Psoas muscle (tissue), 8 donors: ENCODE measurements at places on chromosomes 7 and 10.

DNA sequence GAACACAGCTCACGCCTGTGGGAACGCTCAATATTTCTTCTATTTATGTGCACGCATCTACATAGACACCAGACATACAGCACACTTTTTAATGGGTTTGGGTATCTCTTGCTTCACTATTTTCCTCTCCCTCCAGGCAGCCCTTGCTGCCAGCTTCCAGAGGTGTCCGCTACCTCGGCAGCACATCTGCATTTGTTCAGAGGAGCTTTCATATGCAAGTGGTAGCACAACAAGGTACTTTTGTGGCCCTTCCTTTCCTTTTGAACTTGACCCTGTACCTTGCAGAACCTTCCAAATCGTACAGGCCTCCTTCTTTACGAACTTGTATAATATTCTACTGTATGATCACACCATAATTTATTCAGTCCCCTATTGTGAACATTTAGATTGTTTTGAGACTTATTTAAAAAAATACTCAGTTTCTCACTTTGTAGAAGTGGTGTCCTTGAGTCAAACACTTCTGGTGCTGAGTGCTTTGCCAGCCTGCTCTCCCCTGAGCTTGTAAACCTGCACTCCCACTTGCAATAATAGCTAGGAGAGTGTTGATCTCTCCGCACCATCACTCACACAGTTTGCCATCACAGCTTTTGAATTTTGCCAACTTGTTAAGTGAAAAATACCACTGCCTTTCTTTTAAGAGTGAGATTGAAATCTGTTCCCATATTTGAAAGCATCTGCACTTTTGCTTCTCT lies 106.0 kb upstream of the ZNF32 start:
- DNase-seq = no peak

DNA sequence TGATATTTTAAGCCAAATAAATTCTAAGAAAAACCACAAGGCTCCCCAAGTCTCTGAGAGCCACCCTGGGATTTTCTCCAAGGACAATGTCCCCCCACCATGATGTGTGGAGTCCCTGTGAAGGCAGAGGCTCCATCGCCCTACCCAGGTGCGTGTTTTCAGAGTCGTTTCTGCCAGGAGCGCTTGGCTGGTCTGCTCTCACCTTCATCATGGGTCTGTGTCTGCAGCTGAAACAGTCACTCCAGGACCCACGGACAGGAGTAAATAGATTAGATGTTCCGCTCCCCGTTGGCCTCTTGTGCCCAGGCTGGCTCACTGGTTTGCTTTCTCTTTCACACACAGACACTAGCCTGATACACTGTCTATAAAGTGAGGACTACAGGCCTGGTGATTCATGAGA lies 217.5 kb downstream of the SFMBT2 start:
- no peak for DNase-seq

- DNase-seq = no peak
Observed at GRCh38 chr7:10662491-10662890, 311.2 kb upstream of the PHF14 start.

- DNase-seq = no peak
Observed at GRCh38 chr7:12730523-12730922, 43.1 kb downstream of the ARL4A start.

DNA sequence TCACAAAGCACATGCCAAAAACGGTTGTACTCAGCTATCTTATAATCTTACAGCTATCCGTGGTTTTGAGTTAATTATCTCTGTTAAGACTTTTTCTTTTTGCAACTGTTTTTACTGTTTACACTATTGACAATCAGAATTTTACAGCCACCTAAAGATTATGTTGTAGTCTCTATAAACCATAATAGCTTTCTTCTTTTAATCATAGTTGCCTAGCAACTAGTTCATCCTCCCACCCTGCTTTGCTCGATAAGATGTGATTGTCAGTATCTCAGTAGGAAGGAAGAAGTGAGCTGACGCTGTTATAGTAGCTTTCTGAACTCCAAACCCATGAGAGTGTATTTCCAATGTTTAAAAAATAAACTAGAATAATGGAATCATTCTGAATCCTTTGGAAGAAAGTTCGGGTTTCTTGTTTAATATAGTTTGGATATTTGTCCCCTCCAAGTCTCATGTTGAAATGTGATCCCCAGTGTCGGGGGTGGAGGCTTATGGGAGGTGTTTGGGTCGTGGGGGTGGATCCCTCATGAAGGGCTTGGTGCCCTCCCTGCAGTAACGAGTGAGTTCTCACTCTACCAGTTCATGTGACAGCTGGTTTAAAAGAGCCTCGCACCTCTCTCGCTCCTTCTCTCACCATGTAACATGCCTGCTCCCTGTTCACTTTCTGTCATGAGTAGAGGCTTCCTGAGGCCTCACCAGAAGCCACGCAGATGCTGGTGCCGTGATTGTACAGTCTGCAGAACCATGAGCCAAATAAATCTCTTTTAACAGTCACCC lies 68.1 kb downstream of the SVOPL start:
- no peak for DNase-seq

DNA sequence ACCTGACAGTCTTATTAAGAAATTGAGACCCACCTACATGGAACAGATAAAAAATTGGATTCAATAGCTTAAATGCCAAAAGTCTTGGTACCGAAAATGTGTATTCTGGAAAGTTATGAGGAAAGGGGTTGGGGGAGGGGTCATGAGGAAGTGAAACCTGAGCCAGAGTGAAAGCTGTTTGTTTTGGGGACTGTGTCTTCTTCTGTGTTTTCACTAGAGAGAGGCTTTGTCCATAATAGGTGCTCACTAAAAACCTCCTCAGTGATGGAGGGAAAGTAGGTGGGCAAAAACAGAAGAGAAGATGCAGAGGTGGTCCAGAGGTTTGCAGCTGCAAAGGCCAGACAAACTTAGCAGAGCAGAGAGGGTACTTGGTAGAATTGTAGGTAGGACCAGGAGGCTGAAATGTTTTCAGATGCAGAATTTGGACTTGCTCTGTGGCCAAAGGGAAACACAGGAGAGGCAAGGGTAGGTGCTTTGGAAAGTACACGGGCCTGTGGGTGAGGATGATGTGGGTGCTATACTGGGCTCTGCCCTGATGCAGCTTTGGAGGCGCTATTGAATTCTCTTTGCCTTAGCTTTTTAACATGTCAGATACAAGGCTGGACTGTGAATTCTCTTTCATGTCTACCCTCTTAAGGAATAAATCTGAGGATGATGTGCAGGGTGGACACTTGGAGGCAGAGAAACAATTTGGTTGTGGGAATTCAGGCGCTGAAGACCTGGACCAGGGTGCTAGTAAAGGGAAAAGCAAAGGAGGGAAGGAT lies 254.6 kb downstream of the PTEN start:
- DNase-seq = no peak

- DNase-seq = no peak
Observed at GRCh38 chr10:70359017-70359550, 23.3 kb downstream of the LRRC20 start.

DNA sequence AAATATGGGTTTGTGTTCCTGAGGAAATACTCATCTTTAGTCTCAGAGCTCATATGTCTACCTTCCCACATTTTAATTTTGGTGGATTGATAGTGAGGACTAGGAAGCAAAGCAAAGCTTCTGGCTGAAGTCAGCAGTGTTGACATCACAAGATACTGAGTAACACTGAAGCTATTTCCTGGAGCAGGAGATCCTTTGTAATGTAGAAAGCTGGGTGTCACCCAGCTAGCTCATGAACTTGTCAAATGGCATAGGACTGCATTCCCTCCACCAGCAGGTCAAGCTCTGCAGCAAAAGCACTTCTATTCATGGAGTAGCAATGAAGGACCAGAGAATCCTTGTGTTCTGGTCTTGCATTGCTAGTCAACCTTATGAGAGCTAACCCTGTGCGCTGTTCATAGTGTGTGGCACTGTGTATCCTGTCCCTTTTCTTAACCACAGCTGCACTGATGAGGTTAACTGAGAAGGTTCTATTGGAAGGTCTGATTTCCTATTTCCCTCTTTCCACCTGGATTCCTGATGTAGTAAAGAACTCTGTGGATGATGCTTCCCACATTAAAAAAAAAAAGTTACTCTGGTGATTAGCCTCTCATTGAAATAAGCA lies 94.8 kb upstream of the ZNF804B start:
- no peak for DNase-seq

GRCh38 chr7:55174856-55175255 lies 156.0 kb downstream of the EGFR start:
- DNase-seq = no peak

DNA sequence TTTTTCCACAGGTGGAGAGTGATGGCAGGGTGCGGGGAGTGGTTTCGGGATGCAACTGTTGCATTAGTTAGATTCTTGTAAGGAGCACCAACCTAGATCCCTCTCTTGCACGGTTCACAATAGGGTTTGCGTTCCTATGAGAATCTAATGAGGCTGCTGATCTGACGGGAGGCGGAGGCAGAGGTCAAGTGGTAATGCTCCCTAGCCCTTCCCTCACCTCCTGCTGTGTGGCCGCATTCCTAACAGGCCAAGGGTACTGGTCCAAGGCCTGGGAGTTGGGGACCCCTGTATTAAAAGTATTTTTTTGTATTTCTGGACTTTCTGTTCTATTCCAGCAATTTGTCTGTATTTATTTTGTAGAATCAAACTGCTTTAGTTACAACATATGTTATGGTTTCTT lies 7.2 kb downstream of the CBLL1 start:
- DNase-seq = no peak

DNA sequence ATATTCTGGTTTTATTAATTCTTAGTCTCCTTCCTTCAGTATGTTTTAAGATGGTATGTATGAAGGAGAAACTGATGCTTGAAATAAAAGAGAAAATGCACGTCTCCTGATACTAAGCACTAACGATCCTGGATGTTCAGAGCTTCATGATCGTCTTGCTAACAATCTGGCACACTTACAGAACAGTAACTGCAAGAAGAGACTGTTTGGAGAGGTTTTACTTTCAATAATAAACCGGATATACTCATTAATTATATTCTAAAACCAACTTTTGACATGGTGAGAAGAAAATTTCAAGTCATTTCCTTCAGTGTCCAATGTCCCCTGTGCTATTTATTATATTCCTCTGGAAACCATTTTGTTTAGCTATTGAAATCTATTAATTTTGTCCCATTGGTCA lies 251.0 kb downstream of the NXPH1 start:
- no peak for DNase-seq

DNA sequence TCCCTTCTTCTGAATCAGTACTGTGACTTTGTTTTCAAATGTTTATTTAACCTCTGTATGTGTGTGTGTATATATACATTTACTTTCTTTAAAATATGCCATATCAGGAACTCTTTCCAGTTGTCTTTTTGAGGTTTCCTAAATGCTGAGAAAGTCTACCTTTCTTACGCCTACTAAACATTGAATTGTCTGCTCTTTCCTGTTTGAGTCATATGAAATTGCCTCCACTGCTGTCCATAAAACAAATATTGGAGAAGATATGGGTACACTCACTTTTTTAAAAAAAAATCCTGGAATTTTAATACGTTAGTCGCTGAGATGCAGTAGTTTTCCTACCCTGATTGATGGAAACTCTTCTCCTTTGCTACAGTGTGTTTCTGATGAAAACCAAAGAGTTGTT lies 298.7 kb upstream of the TEX47 start:
- DNase-seq = no peak

DNA sequence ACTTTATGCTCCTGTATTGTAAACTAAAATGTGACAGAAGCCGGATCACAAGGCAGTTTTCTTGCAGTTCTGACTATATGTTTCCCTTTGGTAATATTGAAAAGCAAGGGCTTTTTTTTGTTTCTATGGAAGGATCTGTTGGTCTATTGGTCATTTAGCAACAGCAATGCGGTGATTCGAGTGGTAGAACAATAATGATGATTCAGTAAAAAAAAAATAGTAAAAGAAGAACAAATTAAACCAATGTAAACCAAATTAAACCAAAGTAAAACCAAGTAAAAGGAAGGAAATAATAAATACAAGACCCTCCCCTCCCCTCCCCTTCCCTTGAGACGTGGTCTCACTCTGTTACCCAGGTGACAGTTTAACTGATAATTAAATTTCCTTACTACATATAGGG lies 17.8 kb upstream of the CCNY start:
- DNase-seq = no peak

DNA sequence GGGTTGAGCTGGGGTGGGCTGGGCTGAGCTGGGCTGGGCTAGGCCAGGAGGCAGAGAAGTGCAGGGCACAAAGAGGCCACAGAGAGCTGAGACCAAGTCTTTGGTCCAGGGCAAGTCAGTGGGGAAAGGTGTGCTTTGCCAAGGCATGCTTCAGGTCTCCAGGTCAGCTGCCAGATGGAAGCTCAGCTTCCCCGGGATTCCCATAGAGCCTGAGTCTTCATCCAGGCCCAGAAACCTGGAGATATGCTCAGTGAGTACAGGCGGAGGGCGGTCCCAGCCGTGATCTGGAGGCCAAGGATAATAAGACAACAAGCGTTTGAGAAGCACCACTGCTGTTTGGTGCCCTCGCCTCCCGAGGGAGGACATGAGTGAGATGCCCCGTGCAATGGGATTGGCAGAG lies 4.7 kb upstream of the CALN1 start:
- DNase-seq = no peak

DNA sequence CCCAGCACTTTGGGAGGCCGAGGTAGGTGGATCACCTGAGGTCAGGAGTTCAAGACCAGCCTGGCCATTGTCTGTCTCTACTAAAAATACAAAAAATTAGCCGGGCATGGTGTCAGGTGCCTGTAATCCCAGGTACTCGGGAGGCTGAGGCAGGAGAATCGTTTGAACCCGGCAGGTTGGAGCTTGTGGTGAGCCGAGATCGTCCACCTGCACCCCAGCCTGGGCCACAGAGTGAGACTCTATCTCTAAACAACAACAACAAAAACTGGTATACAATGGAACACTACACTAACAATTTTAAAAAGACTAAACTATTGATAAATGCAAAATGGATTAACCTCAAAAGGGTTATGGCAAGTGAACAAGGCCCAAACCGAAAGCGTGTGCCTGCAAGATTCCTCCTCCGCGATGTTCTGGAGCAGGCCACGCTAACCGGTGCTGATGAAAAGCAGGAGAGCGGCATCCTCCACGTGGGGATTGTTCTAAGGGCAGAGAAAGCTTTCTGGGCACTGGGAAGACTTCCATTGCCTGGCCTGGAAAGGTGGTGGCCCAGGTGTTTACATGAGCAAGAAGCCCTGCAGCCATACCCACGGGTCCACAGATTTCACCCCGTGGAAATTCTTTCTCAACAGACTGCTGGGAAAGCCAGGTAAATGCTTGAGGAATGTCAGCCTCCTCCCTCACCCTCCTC lies 53.8 kb downstream of the PDGFA start:
- peak; percentile 11 for DNase-seq

- no peak for DNase-seq
Observed at GRCh38 chr10:97274828-97275227, 17.6 kb downstream of the ARHGAP19 start.

DNA sequence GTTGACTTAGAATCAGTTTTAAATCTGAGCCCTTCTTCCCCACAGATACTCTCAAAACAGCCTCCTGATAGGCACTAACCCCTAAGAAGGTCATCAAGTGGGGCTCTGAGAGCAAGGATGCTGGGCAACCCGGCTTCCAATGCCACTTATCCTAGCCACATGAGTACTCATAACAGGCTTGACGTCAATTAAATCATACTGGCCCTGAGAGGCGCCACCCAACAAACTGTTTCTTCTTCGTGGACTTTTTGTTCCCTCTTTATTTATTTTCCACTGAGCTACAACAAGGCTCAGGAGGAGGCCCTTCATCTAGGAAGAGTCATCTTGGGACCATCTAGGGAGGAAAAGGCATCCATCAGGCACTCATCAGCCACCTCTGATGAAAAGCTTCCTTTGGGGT lies 255.9 kb downstream of the KCNMA1 start:
- no peak for DNase-seq

GRCh38 chr10:7480742-7481367 lies 70.0 kb upstream of the SFMBT2 start:
- DNase-seq = no peak
